Suppressor macrophage (primary cell): ENCODE measurements at places on chromosomes 12 and 14.

DNA sequence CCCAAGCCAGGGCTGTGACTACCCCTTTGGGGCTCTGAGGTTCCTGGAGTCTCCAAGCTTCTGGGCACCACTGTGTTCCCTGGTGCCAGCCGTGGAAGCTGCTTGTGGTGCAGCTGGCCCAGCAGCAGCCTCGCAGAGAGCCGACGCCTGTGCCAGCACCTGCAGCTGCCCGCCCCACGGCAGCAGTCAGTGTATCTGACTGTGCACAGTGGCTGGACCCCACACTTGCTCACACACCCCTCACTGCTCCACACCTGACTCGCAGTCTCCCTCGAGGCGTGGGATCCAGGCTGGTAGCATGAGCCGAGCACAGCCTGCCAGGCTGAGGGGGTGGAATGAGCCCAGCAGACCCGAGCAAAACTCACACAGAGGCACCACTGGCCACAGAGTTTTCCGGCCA, 325.2 kb downstream of the PCNX1 start:
- DNase-seq = no peak

DNA sequence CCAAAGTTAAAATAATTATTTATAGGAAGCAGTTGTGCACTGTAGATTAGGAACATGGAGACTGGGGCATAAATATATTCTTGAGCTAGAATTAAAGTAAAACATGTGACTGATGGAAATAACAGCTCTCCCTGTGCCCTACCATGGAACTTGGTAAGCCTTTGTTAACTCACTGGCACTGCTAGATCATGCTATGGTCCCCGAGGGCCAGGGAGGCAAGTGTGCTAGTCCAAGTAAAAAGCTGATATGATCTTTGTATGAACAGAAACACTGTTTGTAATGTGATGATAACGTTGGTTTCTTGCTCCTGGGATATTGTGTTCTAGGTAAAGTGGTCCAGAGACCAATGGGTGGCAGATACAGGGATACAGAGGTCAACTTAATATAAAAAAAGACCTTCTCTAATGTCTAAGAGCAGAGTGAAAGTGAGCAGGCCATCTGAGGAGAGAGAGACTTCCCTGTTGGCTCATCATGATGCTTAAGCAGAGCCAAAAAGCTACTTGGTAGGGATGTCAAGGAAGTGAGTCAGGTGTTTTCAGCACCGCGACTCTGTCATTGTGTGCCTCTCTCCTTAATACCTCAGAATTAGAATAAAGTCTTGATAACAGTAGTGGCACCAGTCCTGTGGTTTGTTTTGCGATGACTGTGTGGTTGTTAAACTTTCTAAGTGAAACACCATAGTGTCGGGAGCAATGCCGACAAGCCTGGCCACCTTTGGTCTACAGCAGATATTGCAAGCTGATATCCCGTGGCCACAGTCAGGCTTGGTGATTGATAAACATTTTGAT, 27.6 kb downstream of the BICD1 start:
- DNase-seq = no peak

DNA sequence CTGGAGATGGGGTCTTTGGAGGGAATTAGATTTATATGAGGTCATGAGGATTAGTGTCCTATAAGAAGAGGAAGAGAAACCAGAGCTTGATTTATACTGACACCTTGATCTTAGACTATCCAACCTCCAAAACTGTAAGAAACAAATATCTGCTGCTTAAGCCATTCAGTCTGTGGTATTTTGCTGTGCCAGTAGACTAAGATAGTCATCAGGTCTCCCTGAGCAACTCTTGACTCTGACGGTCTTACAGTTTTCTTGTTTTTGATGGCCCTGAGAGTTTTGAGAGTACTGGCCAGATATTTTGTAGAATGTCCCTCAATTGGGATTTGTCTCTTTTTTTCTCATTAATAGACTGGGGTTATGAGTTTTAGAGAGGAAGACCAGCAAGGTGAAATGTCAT, 51.7 kb downstream of the TSHR start:
- no peak for DNase-seq

GRCh38 chr12:15963271-15963670, 52.1 kb downstream of the DERA start:
- DNase-seq = no peak

DNA sequence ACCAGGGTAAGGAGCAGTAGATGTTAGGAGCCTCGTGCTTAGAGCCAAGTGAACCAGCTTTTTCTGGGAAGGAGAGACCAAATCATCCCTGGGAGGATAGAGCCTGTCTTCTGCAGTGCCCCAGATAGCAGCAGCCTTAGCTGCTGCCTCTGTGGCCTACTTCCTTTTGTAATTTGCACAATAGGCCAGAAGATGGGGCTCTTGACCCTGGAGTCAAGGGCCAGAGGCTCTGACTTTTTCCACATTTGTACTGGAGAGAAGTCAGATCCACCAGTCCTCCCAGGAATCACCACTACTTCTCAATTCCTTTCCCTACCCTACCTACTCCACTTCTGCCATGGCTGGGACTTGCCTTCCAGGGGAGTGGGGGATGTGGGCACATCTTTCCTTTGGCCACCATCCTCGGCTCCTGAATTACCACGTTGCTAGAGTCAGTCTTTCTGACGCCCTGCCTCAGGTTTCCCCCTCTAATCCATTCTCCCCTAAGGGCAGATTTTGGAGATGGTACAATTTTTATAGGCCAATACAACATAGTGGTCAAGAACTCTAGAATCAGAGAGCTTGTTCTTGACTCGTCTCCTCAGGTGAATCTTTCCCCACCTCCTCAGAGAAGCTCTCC, 3.3 kb upstream of the SLC4A8 start:
- DNase-seq = peak; percentile 69

- DNase-seq = peak; percentile 91
These were observed 65.7 kb downstream of the TTC9 start for GRCh38 chr14:70707138-70708038.

DNA sequence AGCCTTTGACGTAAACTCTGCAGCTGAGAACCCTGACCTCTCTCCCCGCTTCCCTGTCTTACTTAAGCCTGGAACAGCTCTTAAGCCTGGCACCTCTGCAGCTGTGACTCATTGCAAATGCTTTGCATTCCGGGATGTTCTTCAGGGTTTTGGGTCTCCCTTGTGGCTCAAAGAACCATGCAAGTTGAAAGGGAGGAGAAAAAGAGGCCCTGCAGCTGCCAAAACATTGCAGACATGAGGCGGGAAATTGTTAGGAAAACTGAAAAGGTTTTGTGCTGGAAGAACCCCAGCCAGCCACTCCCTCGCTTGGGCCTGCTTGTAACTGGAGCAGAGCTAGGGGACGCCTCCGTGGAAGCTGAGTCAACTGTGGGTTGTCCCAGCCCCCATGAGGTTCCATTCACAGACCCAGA, 60.2 kb upstream of the FERMT2 start:
- no peak for DNase-seq

DNA sequence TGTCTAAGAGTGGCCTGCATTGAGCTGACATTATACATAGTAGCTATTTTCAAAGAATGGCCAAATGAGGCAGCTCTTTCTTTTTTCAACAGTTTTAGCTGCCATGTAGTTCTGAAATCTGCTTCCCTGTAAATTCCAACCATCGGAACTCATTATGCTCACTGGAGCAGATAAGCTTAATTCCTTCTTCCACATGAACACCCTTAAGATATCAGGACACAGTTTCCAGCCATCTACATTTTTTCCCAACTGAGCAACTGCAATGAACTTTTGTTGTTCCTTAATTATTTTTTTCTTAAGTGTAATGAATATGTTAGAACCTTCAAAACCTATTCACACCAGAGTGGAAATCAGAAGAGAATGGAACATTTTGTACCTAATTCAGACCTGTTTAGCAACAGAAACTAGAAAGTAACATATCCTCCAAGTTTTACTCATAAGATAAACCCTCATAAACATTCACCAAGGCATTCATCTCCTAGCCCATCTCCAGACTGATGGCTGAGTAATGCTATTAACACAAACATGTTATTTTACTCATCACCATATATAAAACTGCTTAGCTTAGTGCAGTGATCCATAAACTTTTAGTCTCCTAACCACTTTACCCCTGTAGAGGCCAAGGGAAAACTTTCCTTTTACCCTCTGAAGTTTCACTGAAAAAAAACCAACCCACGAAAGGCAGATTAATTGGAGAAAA, 296.1 kb upstream of the SYT1 start:
- DNase-seq = no peak

DNA sequence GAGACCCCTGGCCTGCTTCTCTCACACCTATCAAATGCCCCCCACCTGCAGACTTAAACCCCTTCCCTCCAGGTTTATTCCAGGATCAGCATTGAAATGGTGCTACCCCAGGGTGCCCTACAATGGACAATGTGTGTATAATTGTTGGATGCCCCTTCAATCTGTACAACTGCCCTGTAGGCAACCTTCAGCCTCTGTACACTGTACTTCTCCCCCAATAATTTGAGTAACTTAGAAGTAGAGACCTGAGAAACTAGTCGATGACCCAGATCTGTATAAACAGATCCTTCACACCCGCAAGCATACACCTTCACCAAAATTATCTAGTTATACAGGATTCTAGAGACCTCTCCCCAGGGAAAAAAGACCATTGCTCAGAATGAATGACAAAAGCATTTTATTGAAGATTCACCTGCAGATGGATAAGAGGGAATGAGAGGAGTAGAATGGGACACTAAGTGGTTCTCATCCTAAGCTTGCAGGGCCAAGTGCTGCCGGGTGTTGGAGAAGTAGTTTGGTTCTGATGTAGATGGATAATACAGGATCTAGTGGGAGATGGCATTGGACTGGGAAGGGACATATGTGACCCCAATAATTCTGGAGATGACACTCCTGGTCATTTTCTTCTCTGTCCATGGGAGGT, 7.6 kb downstream of the KRT4 start:
- DNase-seq = no peak

- no peak for DNase-seq
These were observed 16.6 kb upstream of the CCDC177 start for GRCh38 chr14:69591317-69591716.

- DNase-seq = no peak
These were observed 44.4 kb upstream of the CPM start for GRCh38 chr12:68977335-68977734.

- DNase-seq = no peak
These were observed 676 bp downstream of the SERPINA3 start for GRCh38 chr14:94612580-94613554.

DNA sequence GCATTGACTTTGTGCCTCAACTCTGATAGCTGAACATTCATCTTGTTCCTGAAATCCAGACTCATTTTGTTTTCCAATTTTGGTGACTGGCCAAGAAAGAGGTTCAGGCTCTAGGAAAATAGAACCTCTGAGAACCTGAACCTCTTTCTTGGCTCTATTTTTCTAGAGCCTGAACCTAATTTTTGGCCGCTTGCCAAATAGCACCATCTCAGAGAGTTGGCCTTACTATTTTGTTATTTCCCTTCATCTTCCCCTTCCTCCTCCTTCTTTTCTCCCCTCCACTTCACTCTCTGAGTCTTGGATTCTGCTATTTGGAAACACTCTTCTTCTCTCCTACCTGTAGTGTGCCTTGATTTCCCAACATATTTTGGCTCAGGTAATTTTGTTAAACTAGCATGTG, 114.4 kb upstream of the CNTN1 start:
- DNase-seq = no peak

GRCh38 chr12:51391283-51392123, at the start of gene GALNT6:
Gene GALNT6, minus strand, starts transcription at chr12:51391406. Its CDS starts 11,625 bp downstream, at chr12:51379781.
- DNase-seq = peak; percentile 81

DNA sequence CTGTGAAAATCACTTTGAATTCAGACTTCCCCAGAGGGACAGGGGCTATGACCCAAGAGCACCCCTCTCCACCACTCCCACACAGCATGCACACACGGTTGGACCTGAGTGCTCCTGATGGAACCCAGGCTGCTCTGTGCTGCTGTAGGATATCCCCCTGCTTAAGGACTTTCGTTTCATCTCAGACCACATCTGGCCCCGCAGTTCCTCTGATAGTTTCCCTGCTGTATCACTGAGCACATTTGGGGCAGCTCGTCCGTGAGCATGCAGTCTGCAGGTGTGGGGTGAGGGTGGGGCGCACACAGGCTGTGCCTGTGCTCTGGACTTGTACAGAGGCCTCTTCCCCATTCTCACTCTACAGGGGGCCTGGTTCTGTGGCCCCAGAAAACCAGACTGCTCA, 345.2 kb upstream of the FKBP4 start:
- no peak for DNase-seq

DNA sequence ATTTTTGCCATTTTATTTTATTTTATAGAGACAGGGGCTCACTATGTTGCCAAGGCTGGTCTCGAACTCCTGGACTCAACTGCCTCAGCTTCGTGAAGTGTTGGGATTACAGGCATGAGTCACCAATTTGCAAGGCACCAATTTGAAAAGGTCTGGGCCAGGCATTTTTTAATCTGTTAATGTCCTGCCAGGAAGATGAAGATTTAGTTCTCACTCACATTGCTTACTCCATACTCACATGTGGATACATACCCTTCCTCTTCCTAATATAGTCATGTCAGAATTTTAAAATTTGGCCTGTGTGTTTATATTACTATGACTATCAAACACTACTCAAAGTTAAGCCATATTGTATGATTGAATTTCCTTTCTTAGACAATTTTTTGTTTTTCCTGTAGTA, 15.3 kb upstream of the EML1 start:
- no peak for DNase-seq

DNA sequence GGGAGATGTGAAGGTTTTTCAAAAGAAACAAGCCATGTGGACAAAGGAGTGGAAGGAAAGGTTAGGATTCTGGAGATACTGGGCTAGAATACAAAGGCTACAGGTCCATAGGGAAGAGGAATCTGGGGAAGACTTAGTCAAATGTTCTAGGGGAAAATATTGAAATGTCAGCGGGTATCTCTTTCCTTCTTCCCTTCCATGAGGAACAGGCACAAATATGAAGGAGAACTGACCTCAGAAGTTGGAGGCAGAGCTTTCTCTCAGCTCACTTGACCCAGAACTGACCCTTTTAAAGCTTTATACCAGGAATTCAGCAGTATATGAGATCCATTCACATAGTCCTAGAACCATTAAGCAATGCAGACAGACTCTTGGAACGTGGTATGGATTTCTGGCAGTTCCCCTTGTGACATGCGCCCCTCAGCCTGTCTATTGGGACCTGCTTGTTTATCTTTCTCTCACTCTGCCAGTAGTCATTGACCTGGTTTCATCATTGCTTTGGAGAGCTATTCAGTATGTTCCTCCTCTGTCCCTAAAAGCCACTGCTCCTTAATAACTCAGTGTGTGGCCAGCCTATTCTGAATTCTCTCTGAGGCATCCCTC, 43.0 kb upstream of the GSG1 start:
- DNase-seq = no peak

DNA sequence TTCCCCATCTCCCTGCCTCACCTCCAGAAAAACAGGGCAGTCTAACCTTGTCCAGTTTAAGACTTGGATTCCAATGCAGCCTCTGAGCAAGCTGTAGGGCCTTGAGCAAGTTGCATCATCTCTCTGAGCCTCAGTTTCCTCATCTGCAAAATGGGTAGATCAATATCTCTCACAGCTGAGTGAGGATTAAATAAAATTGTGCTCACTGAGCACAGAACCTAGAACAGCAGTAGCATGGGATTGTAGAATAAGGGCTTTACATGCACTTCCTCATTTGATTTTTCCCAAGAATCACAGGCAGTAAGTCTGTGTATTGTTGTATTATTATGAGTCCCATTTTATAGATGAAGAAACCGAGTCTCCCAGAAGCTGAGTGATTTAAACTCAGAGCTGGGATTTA, 2.0 kb downstream of the DTX1 start:
- peak; percentile 31 for DNase-seq
